ENCODE measurements at places on chromosomes 5 and 9. TPM values are rescaled to one million over a fixed set of nuclear protein-coding genes. Genes with fewer than 3 reads are reported as not detected.

FBXL7 gene
- total RNA-seq = 3.6 TPM

SPOCK1 gene
- total RNA-seq = 2.3 TPM

MARCOL gene
- total RNA-seq = not detected

RMRP gene
- 30,979 TPM for total RNA-seq

GRCh38 chr5:113188436-113188835 is 211.8 kb downstream of the DCP2 start:
- DNase-seq = no peak

- no peak for DNase-seq
These were observed 391.0 kb downstream of the ICE1 start for GRCh38 chr5:5813441-5813840.

- DNase-seq = no peak
These were observed 290.3 kb downstream of the EBF1 start for GRCh38 chr5:158809310-158809850.

PCDHB15 gene
- total RNA-seq = 1.1 TPM

DNA sequence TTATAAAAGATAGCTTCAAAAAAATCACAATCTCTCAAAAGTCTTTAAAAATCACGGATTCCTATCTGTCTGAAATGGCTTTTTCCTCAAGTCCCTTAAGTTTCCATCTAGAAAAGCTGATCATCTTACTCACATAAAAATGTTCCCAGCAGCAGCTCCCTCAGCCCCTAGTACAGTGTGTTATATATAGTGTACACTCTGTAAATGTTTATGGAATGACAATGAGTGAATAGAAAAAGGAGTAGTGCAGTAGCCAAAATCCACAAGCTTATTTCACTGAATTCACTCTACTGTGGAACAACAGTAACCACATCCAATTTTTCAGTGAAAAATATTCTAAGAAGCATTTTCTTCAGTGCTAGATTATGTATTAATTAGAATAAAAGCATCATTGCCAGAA is 609.4 kb downstream of the DTWD2 start:
- no peak for DNase-seq

DNA sequence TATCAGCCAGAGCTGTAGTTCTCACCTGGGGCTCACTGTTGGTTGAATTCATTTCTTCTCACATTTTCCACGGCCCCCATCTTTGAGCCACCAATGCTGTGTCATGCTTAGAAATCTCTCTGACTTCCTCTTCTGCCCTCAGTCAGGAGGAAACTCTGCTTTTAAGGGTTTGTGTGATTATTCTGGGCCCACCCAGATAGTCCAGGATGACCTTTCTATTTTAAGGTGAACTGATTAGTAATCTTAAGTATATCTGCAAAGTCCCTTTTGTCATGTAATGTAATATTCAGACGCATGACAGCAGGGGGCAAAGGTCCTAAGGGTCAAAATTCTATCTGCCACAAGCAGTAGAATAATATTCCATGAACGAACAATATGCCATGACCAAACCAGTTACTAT is 88.4 kb downstream of the AK8 start:
- DNase-seq = no peak

GRCh38 chr9:125538092-125538473 is 168.9 kb downstream of the MAPKAP1 start:
- peak; percentile 44 for DNase-seq

- DNase-seq = no peak
These were observed 3.5 kb downstream of the CCNB1 start for GRCh38 chr5:69170495-69170894.

GRCh38 chr5:16894236-16895057 is 41.6 kb downstream of the MYO10 start:
- DNase-seq = peak; percentile 84

Data from left colon (tissue), 2 donors.